ENCODE measurements at places on chromosomes 5 and 9. TPM values are rescaled to one million over a fixed set of nuclear protein-coding genes. Genes with fewer than 3 reads are reported as not detected.

- DNase-seq, result no peak
These were observed 56.6 kb downstream of the SMIM23 start for GRCh38 chr5:171841984-171842776.

DELE1 gene
- total RNA-seq, result 48.7 TPM

GRCh38 chr5:172505403-172505759, 51.1 kb upstream of the SH3PXD2B start:
- DNase-seq, result no peak

- DNase-seq, result no peak
These were observed 46.3 kb downstream of the NACC2 start for GRCh38 chr9:136048560-136049411.

GRCh38 chr9:125413579-125413978, 152.0 kb downstream of the GAPVD1 start:
- no peak for DNase-seq

- no peak for DNase-seq
These were observed 431.9 kb downstream of the ANXA1 start for GRCh38 chr9:73583576-73583975.

DIPK1B gene
- 0.21 TPM for total RNA-seq

DNA sequence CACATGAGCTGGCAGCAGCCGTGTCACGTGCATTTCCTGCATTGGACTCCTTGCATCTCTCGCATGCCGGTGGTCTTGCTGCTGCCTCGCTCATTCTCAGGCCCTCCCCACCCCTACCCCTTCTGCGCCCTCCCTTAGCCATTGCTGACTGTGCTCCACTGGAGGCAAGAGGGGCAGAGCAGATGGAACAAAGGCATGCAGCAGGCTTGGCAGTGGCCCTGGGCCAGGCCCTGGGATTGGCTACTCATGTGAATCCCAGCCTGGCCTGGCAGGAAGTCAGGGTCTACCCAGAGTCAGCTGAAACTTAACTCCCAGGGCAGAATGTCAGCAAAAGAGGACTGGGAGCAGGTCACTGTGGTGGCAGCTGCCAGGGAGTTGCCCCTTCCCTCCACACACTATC, 62.3 kb downstream of the TSTD2 start:
- no peak for DNase-seq

NTNG2 gene
- total RNA-seq, result 2.0 TPM

- no peak for DNase-seq
These were observed 18.8 kb downstream of the TICAM2 start for GRCh38 chr5:115583474-115583873.

DNA sequence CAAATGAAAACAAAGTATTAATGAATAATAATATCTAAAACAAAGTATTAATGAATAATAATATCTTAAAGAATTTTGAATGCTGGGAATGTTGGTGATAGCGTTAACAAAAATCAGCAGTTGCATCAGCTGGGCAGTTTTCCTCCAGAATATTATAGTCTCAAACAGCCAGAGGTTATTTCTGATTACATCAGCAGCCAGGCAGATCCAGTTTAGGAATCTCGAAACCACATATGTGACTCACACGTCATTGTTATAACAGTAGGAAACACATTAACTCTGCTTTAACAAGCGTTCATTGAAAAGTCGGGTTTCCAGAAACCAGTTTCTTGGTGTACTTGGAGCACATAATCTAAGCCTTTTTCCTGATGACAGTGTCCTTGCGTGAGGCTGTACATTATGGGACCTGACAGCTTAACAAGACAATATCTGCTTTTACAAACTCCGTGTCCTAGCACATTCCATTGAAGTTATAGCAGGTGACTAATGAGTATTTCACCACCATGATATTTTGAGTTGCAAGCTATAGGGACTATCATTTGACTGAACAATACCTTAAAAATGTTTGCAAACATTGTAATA, 559.5 kb upstream of the KLF4 start:
- DNase-seq, result no peak

DNA sequence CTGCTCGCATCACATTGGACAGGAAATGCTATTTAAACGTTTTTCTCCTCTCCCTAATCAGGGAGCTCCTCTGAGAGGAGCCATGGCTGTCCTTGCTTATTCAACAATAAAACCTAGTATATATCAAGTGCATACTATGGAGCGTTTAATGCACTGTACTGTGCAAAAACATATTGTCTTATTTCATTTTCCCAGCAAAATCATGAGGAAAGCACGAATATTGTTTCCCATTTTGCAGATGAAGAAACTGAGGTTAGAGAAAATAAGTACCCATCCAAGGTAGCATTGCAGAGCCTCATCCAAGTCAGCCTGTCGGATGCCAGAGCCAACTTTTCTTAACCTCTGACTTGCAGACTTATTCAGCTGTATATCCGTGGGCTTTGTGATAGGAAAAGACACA, 7.6 kb upstream of the EBF1 start:
- no peak for DNase-seq

DNA sequence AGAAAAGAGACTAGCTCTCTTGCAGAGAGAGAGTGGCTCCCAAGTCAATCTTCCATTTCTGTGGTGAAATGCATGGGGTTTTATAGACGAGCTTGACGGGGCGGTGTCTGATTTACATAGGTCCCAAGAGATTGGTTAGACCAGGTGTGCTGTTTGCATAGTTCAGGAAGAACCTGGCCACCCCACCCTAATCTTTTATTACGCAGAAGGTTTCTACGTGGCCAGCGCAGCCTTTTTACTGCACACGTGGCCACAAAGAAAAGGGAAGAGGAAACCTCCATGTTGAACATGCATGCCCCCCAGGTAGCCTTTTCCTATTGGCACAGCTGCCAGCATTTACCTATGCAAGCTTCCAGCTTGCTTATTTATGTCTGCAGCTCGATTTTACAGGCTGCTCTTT, 92.1 kb downstream of the CAVIN4 start:
- DNase-seq, result no peak

GRCh38 chr9:121566481-121567465, 67.1 kb upstream of the GGTA1 start:
- DNase-seq, result no peak

DNA sequence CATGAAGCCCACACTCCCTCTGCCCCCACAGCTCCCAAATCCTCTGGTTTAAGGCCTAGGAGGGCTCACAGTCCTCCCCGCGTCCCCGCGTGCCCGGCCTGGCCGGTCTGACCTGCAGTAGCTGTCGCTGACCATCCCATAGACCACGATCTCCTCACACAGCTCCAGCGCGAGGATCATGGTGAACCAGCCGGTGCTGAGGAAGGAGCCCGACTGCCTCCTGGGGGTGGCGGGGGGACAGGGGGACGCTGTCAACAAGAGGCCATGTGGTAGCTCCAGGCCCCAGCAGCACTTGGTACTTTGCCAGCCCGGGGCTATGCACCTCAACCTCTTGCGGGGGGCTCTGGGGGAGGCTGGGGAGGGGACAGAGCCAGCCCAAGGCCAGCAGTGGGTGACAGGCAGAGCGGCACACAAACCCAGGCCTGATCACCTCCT, 7.0 kb downstream of the ST6GALNAC4 start:
- DNase-seq, result no peak

DNA sequence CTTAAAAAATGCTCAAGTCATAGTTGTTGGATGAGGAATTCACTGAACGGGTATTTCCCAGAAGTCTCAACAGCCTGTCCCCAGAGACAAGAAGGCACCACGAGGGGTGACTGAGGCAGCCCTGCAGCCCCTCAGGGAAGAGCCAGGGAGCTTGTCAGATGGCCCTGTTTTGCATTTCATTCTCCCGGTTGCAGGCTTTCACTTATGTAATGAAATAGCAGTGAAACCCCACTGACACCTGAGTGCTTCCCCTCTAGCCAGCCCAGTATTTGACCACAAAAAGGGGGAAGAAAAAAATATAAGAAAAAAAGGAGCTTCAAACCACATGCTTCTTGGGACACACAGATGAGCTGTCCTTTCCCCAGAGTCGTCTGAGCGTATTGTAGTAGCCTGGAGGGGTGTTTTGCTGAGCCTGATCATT, 75.3 kb upstream of the IL12B start:
- DNase-seq, result no peak

All from activated CD4-positive, alpha-beta T cell treated with anti-CD3 and anti-CD28 coated beads for 36 hours (primary cell).